ENCODE measurements at places on chromosomes 6 and 20.

DNA sequence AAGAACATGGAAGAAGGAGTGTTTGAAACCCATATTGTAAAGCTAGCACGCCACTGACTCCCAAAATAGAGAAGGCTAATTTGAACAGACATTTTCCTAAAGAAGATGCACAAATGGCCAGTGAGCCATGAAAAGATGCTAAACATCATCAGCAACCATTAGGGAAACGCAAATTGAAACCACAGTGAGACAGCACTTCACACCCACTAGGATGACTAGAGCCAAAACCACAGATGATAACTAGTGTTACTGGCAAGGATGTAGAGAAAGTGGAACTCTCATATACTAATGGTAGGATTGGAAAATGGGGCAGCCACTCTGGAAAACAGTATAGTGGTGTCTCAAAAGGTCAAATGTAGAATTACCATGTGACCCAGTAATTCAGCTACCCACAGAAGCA, 58.2 kb downstream of the BMP7 start:
- DNase-seq = peak; percentile 9

GRCh38 chr6:168270274-168271172, 49.1 kb downstream of the DACT2 start:
- no peak for DNase-seq

DNA sequence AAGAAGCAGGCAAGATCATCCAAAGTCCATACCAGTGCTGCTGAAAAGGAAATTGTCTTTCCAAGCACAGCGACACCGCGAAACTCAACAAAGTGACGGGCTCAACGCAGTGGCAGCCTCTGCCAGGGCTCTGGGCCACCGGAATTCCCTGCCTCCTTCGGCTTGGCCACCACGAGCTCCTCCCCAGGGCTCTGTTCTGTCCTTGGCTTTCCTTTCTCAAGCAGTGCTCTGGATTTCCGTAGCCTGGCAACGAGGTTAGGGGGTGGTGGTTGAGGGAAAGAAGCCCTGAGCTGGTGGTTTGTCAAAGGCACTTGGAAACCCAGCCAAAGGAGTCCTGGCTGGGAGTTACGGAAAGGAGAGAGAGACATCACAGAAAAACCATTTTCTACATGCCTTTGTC, 31.2 kb downstream of the PRR18 start:
- no peak for DNase-seq

DNA sequence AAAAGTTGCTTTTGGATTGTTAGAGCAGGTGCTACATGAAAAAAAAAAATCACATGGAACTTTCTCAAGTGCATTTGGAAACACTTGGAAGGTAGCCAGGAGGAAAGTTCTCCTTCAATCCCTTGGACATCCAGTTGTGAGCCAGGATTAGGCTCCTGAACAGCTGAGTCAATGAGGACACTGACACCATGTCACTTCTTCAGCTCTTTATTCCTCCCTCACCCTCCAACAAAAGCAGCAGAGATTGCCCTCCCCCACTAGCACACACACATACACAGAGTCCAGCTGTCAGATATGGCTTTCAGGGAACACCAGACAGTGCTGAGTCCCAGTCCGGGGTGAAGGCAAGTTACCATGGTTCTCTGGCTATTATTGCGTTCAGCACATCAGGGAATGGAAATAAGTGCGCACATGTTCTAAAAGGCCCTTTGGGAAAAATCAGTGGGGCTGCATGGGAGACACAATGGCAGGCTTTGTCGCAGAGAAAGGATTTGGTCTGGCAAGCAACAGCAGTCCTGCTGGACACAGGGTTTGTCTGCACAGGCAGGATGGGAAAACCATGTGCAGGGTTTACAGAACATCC, 124.7 kb upstream of the MARCKS start:
- DNase-seq = no peak

DNA sequence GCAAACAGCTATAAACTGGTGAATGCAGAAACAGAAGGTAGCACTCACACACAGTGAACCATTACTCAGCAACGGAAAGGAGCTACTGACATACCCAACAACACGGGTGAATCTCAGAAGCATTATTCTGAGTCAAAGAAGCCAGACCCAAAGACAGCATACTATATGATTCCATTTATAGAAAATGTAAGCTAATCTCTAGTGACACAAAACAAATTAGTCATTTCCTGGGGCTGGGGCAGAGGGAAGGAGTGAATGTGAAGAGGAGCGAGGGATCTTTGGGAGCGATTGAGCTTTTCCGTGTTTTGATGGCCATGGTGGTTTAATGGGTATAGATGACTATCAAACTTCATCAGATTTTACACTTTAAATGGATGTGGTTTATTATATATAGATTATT, 614.6 kb downstream of the DHX35 start:
- DNase-seq = no peak

DNA sequence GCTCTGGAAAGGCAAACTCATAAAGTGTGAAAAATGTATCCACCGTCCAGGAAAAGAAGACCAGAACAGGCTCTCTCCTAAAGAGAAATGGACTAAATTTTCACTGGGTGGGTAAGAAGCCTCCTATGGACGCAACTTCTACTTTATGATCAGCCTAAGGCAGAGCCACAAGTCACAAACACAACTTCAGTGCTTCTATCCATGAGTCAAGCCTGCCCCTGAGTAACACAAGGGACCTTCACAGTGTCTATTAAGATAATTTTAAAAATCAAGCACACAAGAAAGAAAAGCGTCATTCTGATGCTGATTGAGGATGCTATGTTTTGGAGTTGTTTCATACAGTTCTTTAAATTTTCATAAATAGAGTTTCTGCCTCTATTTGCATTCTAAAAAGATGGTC, 601.7 kb upstream of the ARID1B start:
- DNase-seq = no peak

DNA sequence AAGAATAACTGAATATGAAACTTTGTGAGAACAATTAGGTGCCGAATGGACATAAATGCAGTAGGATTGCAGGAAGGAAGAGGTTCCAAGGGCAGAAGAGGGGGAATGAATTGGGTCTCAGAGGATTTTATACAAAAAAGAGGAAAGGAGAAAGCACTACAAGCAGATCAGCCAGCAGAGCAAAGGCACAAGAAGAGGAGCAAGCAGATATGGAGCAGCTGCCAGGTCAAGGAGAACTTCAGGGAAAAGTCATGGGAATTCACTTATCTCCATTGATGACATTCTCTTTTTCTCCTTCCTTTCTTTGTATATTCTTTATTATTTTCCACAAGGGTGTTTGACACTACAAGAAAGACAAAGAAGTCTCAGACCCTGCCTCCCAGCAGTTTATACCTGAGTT, 9.6 kb downstream of the DSE start:
- DNase-seq = no peak

DNA sequence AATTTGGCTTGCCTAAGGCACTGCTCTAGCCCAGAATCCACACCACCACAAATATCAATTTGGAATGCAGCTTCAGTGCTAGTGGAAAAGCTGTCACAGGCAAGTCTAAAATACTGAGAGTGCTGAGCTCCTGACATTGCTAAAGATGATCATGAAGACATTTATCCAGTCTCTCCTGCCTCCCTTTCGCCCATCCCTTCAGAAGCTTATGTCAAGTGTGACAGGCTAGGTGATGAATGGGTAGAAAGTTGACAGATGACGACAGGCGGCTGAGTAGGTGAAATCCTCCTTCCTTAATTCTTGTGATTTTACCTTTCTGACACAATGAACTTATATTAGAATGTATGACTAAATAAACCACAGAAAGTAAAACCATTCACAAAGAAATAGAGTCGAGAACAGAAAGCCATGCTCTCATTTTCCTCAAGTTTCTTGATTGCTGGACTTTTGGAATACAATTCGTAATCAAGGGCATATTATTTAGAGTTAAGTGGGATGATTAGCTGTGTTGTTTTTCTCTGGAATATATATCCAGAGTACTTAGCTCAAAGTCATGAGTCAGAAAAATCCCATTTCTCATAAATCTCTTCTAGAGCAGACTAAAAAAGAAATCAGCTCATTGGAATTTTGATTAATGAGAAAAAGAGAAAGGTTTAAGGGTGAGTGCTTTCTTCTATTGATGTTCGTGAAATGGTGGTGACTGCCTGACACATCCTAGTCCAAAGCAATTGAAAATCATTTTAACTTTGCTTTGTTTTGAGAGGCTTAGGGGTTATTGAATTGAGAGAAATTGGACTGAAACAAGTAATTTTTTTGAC, 1228.2 kb upstream of the CITED2 start:
- no peak for DNase-seq

DNA sequence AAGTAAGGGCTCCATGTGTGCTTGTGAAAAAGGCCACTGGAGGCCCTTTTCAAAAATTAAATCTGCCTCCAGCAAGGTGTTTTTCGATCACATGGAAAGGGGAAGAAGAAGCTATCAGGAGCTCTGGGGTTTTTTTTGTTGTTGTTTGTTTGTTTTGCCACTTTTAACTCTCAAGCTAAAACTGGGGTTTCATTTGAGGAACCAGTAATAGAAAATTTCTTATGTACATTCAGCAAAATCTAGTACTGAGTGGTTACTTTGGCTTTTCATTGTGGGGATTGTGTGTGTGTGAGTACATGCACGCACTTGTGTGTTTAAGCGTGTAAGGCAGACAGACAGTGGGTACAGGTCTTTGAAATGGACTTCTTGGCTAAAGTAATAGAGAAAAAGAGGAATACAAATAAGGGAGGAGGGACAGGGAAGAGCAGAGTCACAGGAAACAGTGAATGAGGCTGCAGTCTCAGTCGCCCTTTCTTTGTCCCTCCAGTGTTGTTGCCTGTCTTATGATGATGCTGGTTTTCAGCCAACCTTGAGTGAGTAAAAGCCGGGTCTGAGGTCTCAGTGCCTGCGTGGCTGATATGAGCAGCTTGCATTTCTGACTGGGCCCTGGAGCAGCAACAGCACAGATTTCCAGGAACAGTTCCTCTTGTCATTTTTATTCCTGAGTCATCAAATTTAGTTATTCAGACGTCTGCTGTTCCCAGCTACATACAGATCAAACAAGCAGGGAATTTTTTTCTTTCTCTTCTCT, 26.2 kb downstream of the SLC16A10 start:
- DNase-seq = peak; percentile 54

- peak; percentile 34 for DNase-seq
These were observed 4.1 kb upstream of the ABT1 start for GRCh38 chr6:26592649-26593048.

GRCh38 chr6:150354754-150355571, 13.8 kb upstream of the IYD start:
- DNase-seq = no peak

- no peak for DNase-seq
These were observed 724 bp downstream of the CDKN1A start for GRCh38 chr6:36679043-36679833.
